ENCODE measurements at places on chromosomes 12 and 14.
A peak's percentile ranks its signal among the peaks of the same experiment; 100 is the strongest.

DNA sequence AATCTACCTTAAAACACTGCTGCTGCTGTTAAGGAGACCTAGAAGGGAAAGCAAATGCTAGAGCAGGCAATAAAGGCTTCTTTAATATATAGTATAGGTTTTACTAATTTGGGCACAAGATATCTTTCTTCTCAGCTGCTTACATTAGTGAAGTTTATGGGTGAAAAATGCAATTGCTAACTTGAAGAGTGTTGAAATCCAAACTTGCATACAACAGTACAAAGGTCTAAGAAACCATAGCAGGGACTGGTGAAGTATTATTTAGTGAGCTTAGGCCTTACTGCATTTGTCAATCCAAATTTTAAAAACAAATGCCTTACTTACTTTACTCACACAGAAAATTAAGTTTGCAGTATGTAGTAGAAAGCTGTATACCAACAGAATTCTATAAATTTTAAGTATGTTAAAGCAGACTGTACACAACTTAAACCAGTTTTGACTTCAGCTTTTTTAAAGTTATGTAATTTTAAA, 1.4 kb upstream of the AP4S1 start:
- DNase-seq = no peak

- no peak for DNase-seq
Observed at GRCh38 chr12:116964054-116965050, 53.6 kb downstream of the FBXW8 start.

DNA sequence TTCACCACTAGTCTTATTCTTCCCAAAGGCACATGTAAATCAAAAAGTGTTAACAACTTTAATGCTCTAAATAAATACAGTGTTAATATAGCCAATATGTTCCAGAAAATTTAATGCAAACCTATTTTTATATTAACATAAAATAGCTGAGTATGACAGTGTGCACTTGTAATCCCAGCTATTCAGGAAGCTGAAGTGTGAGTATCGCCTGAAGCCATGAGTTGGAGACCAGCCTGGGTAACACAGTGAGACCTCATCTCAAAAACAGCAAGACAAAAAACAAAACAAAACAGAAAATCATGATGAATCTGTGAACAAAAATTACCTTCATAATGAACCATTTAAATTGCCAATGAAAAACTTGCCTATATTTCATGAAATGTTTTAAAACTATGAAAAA, 798.9 kb downstream of the SLC6A15 start:
- DNase-seq = no peak

DNA sequence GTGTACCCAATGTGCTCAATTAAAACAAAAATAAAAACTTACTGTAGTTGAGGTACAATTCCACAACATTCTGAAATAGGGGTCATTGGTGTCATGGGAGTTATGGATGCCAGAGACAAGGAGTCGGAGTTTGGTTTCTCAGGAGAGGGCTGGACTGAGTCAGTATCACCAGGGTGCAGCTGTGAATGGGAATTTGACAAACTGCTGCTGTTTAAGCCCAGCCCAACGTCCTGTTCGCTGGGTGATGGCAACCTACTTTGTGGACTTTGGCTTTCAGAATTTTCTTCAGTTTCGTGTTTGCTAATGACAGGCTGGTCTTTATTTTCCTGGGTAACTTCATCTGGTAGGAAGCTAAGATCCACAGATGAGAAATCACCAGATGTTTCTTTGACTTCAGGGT, 3.9 kb downstream of the TBPL2 start:
- DNase-seq = no peak

DNA sequence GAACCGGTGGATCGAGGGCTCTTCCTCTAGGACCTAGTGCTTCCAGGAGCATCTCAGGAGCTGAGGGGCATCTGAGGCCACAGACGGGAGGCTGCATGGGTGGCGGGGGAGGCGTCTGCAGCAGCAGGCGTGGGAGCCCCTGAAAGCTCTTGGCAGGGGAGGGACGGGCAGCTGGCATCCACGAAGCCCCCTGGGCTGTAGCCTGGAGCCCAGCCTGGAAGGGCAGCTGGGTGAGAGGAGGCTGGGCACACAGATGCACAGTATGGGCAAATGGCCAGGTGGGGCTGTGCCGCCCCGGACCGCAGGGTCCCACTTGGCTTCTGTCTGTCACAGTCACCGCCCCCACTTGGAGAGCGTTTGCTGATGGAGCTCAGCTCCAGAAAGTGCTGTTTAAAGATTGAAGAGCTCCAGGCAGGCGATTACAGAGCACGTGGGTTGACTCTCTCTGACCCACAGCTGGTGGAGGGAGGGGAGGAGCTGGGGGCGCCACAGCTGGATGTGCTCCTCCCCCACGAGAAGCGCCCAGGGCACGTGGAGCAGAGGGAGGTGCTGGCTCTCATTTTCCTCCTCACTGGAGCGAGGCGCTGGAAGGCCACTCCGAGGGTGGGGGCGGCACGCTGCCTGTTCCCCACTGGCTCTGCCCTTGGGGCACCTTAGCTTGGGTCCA, 155.0 kb upstream of the C14orf180 start:
- no peak for DNase-seq

- DNase-seq = no peak
Observed at GRCh38 chr12:49541140-49541861, 2.5 kb downstream of the KCNH3 start.

DNA sequence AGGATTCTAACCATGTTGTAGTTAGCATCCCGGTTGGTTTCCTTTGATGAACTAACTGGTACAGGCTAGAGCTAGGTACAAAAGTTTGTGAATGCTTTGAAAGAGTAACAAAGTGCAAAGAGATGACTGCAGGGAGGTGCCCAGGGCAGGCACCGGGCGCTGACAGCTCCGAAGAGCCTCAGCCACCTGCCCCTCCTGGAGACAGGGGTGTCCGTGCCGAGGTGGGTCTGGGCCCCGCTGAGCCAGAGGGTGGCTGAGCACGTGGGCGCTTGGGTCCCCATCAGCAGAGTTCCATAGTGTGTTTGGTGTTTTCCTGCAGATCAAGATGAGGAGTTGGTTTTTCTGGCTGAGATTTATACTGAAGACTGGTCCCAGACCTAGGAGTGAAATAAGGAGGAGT, 19.9 kb downstream of the PRKAB1 start:
- DNase-seq = no peak

- no peak for DNase-seq
Observed at GRCh38 chr14:85442996-85443395, 86.9 kb upstream of the FLRT2 start.

DNA sequence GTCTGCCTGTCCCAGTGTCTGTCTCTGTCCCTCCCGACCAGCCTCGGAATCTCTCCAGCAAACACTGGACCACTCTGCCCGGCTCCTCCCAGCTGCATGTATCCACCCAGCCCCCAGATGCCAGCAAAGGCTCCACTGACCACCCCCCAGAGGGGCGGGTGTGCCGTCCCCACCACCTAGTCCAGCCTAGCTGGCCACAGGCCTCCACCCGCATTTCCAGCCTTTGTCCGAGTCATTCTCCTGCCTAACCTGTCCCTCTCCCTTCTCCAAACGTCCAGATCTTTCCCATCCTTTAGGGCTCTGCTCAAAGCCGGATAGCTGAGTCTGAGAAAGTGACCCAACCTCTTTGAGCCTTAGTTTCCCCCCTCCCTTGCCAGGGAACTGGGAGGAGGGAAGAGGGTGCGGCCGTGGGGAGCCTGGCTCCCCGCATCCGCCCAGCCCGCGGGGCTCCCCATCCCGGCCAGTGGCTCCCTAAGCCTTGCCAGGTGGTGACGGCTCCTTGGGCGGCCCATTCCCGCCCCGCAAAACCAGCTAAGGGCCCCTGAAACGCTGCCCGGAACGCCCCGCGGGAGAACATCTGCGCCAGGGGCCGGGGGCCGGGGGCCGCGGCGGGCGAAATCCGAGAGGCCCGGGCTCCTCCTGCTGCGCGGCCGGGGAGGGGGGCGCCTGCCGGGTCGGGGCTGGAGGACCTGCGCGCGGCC, 34.6 kb upstream of the ANKRD9 start:
- no peak for DNase-seq

GRCh38 chr14:24377657-24378056, 9.7 kb downstream of the NFATC4 start:
- DNase-seq = no peak

- DNase-seq = no peak
Observed at GRCh38 chr12:92623386-92623785, 79.4 kb upstream of the PLEKHG7 start.

DNA sequence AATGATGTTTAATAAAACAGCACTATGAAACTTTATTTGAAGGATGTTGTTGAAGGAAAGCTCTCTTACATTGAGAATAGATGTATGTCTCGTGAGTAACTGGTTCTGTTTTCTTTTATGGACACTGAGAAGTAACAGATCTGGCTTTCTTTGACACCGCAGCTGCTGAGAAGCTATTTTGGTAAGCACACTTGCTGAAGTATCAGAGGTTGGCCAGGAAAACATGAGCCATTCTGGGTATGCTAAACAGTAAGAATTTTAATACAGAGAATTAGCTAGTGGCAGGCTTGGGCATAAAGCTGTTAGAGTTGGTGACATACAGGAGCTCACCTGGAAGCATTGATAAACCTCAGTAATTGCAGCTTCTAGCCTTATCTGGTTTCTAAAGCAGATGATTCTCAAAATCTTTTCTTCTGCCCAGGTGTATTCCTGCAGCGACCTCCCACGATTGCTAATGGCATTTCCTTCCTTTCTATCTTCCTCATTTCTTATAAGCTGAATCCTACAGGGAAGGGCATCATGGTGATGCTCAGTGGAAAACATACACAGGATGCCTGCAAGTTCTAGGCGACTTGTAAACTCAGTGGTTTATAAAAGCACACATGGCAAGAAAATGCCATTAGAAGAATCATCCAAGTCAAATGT, 291.6 kb upstream of the SLC16A7 start:
- no peak for DNase-seq

DNA sequence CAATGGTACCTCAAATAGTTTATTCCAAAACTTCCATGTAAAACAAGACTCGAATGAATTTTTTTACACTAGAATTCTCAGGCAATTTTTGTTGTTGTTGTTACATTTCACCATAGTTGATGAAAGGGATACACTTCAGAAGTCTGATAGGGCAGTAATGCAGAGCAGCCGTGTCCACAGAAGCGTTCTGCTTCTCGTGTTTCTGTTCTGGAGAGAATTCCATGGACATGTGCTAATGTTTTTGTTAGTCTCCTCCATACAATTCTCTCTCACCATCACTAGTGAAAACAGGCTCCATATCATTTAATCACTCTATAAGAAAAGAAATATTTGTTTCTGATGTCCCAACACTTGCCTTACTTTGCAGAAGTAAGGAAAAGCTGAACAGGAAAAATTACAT, 606.1 kb downstream of the SLC16A7 start:
- DNase-seq = no peak

DNA sequence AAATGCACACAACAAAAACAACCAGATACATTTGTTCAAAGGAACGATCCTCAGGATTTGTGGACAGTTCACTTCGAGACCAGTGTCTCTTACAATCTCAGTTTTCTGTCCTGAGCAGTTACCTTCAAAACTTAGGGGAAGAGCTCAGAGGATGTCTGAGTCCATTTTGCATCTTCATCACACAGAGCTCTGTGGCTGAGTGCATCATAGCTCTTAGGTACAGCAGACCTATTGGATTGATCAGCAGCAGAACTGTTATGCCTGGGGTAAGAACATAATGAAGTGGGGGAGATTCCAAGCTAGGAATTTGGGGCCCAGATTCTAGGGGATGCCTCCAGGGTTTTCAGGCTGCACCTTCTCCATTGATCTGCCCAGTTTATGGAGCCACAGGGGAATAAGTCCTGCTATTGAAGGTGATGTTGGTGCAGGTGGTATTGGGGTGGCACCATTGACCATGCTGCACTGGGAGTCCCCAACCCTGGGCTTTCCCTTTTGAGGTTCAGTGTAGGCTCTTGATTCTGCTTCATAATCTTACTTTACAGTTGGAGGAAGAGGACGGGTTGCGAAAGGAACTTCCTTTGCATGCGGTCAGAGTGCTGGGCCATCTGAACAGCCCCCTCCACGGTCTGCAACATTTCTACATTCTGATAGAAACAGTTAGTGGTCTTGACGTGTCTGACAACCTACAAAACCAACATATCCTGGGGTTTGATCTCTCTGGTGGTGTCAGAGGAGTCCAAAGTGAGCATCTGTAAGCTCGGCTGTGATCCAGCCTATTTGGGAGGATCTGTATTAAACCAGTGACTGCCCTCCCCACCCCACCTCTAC, 112.8 kb downstream of the CHST11 start:
- DNase-seq = peak; percentile 17

DNA sequence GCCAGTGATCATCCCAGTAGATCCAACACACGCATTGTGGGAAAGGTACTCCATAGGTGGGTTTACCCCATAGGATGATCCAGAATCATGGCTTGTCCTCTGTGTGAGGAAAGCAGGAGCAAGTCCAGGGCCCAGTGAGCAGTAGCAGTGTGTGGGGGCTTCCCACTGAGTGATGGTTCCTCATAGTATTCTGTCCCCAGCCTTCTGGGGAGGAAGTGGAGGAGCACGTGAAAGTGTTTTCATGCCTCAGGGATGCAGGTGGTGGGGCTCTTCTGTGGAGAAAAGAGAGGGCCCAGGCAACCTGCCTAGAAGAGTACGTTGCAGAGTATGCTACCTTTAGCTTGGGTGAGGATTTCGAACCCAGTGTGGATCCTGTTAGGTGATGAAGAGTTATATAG, 56.5 kb downstream of the SUSD6 start:
- no peak for DNase-seq

DNA sequence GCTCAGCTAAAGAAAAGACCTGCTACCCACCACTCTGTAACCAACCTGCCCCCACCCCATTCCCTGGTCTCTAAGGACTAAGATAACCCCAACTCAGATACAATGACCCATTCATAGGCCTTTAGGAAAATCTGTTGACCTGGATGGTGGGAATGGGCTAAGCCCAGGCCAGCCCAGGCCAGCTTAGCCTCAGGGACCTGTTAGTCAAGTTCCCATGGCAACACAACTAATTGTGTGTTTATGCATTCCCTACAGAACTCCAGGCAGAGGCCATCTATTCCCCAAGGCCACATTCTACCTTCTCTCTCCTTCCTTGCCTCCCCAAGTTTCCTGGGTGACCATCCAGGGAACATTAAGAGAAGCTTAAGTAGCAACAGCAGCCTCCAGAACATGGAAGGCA, 16.1 kb upstream of the KRT8 start:
- no peak for DNase-seq

DNA sequence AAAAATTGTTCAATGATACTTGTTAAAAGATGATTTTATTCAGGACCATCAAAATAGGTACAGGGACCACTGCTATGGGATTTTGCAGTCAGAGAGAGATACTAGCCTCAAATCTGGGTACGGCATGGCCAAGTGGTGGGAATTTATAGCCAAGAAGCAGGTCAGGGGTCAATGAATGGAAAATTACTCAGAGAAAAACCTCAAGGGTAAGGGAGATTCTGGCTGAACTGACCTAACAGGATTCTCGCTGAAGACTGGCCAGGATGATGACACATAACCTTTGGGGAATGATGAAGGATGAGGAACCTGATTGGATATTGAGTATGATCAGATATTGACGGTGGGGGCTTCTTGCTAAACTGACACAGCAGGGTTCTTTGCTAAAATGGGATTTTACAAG, 32.7 kb downstream of the DEPDC4 start:
- DNase-seq = no peak

GRCh38 chr12:2258025-2258424, 205.2 kb downstream of the CACNA1C start:
- DNase-seq = no peak

All from T-helper 2 cell (primary cell).